ENCODE measurements at places on chromosomes 6 and 20.

- DNase-seq = no peak
Observed at GRCh38 chr20:18727032-18727508, 86.5 kb upstream of the SCP2D1 start.

GRCh38 chr6:80143419-80143937 lies 37.0 kb downstream of the BCKDHB start:
- no peak for DNase-seq

GRCh38 chr6:111517965-111518364 lies 34.9 kb upstream of the REV3L start:
- no peak for DNase-seq

GRCh38 chr20:57773059-57773815 lies 63.4 kb upstream of the PMEPA1 start:
- no peak for DNase-seq

DNA sequence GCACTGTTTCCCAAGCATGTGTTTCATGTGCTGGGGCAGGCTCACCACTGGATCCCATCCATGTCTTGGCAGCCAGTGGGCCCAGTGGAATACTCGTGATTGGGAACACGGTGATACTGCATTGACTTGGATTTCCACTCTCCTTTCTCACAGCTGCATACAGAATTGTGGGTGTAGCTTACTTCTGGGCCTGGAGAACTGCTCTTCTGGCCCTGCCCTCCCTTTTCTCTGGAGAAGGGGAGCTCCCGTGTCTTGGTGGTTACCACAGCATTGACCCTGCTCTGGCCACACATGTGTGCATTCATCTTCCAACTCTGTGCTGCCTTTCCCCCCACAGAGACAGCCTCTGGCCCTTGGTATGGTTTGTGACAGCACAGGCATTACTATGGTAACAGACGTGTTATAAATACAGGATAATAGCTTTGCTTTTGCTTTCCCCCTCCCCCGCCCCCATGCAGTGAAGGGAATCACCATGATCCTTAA lies 21.6 kb downstream of the SOBP start:
- no peak for DNase-seq

GRCh38 chr6:165906736-165907135 lies 243.7 kb upstream of the PDE10A start:
- no peak for DNase-seq

- DNase-seq = no peak
Observed at GRCh38 chr6:169660751-169661390, 41.0 kb downstream of the WDR27 start.

DNA sequence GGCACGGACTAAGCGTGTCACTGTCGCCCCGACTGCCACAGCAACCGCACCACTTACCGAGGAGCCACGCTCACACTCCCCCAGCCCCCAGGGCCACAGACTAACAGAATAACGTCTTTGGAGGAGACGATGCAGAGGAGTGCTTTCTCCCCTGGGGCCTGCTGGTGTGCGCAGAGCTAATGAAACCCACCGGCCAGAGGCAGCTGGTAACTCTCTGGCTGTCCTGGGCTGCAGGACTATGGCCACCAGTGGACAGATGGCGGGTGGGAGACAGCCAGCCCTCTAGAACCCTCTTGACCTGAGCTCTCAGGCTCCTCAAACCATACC lies 228.0 kb downstream of the DLL1 start:
- DNase-seq = no peak

GRCh38 chr6:158421381-158421780 lies 109.1 kb downstream of the TULP4 start:
- no peak for DNase-seq

GRCh38 chr6:134534708-134535149 lies 216.8 kb upstream of the SGK1 start:
- no peak for DNase-seq

DNA sequence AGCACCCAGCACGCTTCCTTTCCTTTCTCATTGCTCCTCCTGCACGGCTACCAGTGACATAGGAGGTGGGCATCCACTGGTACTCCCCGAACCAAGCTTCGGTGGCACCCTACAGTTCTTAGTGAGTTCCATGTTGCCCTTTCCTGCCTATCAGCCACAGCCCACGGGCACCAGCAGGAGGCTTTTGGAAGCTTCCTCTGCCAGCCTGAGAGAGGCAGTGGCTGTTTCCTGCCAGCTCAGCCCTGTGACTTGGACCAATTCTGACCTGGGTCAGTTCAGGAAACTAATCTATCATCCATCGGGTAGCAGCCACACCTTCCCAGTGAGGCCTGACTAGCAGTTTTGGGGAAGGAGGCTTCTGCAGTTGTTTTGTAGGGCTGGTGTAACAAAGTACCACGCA lies 176.4 kb upstream of the UST start:
- no peak for DNase-seq

- no peak for DNase-seq
Observed at GRCh38 chr20:21623074-21623780, 82.2 kb upstream of the PAX1 start.

- no peak for DNase-seq
Observed at GRCh38 chr20:14536738-14537137, 199.3 kb upstream of the FLRT3 start.

DNA sequence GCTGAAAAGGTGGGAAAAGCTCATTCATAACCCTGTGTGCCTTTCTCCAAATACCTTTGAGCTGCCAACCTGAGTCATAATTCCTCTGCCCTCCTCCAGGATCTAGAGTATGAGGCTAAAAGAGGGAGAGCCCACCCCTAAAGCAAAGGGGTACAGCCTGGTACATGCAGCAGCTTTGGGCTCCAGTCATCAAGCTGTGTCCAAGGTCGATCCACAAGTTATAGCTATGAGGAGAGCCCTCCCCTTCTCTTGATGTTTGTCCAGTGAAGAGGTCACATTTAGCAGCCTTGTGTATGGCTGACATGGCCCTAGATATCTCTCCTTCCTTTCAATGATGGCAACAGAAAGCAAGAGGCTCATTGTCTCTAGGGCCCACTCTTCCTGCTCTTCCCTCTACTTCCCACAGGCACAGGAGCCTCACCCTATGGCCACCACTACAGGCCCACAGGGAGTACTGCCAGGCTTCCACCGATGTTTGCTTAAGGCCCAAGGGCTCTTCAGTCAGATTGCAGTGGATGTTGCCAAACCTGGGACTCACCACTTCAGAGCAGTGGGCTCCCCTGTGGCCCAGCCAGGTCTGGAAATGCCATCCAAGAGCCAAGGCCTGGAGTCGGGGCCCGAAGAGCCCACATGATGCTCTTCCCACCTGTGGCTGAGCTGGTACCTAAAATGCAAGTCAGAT lies 176.8 kb downstream of the CD83 start:
- no peak for DNase-seq

- DNase-seq = no peak
Observed at GRCh38 chr6:139483079-139483478, 108.6 kb upstream of the CITED2 start.

- no peak for DNase-seq
Observed at GRCh38 chr20:32544260-32544722, 40.8 kb downstream of the NOL4L start.

DNA sequence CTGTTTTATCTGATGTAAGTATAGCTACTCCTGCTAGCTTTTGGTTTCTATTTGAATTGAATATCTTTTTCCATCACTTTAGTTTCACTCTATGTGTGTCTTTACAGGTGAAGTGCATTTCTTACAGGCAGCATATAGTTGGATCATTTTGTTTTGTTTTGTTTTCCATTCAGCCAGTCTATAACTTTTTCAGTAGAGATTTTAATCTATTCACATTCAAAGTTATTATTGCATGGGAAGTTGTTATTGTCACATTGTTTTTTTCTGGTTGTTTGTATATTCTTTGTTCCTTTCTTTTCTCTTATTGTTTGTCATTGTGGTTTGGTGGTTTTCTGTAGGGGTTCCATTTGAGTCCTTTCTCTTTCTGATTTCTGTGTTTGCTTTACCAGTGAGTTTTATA lies 151.2 kb downstream of the PDE10A start:
- no peak for DNase-seq

DNA sequence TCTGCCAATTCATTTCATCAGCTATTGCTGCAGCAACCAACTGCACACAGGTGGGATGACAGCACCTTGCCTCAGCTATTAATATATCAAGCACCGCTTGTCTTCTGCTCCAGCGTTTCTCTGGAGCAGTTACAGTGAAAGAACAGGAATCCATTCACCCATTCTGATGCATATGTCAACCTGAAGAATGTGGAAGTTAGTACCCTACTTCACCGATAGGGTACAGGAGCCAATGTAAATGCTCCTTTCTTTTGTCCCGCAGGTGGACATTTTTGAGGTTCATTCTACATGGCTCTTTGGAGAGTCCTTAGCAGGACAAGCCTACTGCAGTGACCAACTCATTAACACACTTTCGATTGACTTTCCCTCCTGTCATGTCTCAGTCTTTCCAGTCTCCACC lies 139.9 kb upstream of the PRND start:
- no peak for DNase-seq

DNA sequence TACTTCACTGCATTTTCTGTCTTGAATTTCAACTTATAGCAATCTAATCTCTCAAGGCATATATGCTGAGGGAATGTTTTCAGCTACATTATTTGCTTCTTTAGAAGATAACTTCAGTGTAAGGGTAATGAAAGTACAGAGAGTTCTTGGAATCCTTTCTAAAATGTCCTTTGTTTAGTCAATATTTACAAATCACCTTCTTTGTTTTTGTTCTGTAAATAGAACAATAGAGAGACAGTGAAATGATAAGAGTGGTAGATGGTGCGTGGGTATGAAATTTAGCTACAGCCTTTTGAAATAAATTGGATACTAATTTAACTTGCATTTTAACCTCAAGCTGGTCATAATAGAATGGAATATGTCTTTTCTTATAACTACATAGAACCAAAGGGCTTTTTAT lies 171.1 kb upstream of the MARCKS start:
- no peak for DNase-seq

DNA sequence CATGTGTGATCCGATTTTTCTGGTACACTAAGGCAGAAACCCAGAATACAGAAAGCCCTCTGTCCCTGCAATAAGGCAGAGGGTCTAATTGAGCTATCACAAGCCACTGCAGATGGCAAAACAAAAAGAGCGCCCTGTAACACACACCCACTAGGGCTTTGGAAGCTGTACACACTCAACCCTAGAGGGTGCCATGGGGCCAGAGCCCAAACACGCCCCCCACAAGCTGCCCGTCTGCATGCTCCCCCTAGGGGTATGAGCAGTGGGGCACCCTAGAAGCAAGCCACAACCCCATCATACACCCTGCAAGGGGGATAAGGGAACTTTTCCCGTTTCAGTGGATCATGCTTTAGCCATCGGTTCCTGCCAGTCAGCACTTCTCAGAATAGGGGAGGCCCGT lies 62.2 kb upstream of the PDE10A start:
- no peak for DNase-seq

- DNase-seq = no peak
Observed at GRCh38 chr20:112396-112795, 24.9 kb downstream of the DEFB125 start.

- DNase-seq = no peak
Observed at GRCh38 chr6:165663377-165663735, 315 bp upstream of the PDE10A start.

GRCh38 chr6:27839626-27840475 lies 72.3 kb downstream of the OR2B2 start:
- DNase-seq = no peak

GRCh38 chr20:23143098-23143497 lies 57.0 kb upstream of the CD93 start:
- DNase-seq = no peak

DNA sequence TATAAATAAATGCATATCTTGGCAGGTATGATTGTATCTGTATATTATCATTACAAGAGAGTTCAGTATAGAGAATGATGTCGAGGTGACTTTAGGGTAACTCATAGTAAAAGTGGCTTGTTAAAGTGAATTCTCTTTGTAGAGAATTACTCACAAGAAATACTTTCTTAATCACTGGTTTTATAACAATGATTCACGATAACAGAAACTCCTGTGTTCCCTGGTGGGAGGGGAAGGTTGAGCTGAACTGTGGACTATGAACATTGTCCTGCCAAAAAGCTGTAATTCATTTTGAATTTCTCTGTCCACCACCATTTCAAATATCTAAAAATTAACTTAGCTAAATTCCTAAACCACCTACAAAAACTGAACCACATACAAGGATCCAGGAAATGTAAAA lies 7.7 kb downstream of the TPMT start:
- no peak for DNase-seq

- no peak for DNase-seq
Observed at GRCh38 chr6:37971711-37972390, 152.3 kb downstream of the ZFAND3 start.

GRCh38 chr6:157478926-157479325 lies 97.9 kb downstream of the ZDHHC14 start:
- no peak for DNase-seq

GRCh38 chr6:169844946-169845345 lies 93.5 kb downstream of the ERMARD start:
- DNase-seq = no peak

DNA sequence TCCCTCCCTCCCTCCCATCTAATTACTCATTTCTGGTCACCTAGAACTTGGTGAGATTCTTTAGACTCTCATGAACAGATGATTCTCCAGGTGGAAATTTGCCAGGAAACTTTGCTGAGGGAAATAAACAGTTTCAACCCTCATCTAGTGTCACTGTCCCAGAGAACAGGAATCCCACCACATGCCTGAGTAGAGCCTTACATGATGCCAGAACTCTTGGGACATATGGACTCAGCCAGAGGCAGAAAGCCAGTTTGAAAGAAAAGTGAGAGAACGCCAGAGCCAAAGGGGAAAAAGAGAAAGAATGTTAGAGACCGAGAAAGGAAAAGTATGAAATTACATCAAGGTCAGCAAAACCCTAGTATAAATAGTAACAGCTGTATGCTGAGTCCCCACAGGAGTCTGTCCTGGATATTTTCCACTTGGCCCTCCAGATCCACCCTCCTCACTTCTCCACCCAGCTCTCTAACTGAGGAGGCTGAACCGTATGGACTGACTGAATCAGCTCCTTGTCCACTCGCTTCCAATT lies 127.5 kb upstream of the COL21A1 start:
- DNase-seq = no peak

- peak; percentile 3 for DNase-seq
Observed at GRCh38 chr6:95431637-95432228, 145.6 kb upstream of the MANEA start.

- DNase-seq = no peak
Observed at GRCh38 chr6:159252955-159253508, 83.8 kb downstream of the FNDC1 start.

DNA sequence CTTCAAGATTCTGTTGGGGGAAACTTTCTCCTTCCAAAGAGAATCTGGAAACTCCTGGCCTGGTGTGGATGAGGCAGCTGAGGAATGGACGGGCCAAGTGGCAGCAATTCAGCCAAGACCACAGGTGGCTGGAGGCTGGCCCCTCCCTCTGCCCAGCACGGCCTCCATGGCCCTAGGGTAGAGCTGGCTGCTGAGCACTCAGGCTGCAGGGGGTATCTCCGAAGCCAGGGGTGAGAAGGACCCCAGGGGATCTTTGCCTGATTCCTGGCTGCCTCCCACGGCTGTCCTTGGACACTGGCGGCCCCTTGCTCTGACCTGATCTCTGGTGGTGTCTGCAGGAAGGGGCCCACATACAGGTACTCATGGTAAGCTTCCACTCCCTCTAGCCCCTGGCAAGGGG lies 39.0 kb downstream of the GRM4 start:
- DNase-seq = no peak

All from naive B cell (primary cell).